ENCODE measurements at places on chromosomes 2 and 18.

DNA sequence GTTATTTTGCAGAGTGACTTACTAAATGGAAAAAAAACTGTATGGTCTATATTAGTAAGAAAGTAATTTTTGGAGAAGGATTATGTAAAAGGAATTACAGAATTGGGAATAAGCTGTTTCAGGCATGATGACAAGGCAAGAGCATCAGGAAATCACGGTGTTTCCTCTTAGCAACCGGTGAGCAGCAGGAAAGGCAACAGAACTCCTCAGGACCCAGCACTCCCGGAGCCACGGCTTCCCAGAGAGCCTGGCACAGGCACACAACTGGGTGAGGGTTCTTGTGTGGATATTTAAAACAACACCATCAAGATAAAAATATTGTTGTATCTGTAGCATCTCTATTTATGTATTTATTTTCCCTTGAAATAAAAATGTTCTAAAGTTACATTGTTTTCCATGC, 34.4 kb downstream of the CYP27C1 start:
- DNase-seq, result no peak

DNA sequence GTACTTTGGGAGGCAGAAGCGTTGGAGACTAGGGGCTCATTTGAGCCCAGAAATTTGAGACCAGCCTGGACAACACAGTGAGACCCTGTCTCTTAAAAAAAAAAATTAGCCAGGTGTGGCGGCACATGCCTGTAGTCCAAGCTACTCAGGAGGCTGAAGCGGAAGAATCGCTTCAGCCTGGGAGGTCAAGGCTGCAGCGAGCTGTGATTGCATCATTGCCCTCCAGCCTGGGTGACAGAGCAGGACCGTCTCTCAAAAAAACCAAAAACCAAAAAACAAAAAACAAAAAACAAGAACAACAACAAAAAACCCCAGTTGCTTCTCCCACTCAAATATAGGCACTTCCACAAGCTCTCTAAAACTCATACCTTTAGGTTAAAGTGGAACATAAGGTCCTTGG, 27.4 kb upstream of the ADCYAP1 start:
- DNase-seq, result no peak

DNA sequence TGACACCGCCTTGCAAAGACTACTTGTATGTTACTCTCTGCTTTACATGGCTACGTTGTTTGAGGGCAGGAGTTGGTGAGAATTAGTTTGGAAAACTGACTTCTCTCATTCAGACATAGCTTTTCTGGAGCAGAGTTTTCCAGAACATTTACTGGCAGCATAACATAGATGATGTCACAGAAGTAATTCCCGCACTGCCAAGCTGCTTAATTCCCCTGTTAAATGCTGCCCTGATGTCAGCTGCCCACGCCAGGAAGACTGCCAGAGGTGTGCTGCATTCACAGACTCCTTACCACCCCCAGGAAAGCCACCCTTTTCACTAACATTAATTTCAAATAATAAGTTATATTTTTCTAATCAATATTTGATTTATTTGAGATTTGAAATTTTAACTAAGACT, 24.7 kb upstream of the PTPN2 start:
- DNase-seq, result no peak

DNA sequence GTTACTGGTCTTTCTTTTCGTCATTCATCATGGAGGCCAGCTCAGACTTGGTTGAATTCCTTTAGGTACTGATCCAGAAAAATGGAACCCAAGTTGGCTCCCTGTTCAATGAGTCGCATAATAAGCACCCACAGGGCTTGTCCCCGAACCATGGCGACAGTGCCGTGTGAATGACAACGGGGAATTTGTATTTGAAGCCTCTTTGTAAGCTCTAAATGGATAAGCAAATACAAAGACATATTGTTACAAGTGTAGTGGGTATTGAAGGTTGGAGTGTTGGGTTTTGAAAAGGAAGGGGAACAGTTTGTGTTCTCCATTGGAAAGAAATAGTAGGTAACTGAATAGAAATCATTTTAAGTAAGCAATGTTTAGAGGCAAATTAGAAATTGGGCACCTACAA, 288.9 kb downstream of the SLC4A3 start:
- DNase-seq, result no peak

GRCh38 chr2:165594231-165594934, 124.9 kb downstream of the CSRNP3 start:
- DNase-seq, result no peak

DNA sequence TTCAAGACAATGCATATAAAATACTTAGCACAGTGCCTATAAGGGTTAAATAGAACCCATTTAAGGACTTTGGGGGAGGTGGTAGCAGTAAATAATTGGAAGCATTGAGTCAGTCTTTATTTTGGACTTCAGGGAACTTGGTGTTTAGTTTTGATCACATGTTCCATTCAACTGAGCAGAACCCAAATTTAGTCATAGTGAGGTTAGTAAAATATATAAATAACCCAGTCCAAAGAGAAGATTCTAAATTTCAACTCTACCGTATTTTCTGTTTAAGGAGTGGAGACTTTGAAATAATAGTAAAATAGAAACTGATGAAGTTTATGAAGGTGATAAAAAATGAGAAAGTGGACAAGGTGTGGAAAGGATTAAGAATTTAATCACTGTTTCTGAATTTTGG, 19.7 kb downstream of the TWSG1 start:
- no peak for DNase-seq

- peak; percentile 39 for DNase-seq
Measured at GRCh38 chr2:38581193-38582147, 21.3 kb downstream of the HNRNPLL start.

- DNase-seq, result no peak
Measured at GRCh38 chr2:95352310-95353054, 50.0 kb upstream of the FAHD2A start.

DNA sequence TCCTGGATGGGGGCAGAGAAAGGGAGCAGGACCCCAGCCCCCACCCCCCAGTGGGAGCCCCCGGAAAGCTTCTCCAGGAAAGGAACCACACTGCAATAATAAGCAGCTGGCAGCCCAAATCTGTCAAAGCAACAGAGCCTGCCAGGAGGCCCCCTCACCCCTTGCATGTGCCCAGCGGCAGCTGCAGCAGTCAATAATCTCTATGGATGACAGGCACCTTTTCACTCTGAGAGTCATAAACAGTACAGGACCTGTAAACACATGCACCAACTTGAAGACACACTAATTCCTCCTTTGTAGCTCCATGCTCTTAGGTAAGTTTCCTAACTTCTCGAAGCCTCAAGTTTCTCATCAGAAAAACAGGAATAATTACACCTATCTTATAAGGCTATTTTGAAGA, 26.2 kb upstream of the KDM3A start:
- DNase-seq, result no peak

DNA sequence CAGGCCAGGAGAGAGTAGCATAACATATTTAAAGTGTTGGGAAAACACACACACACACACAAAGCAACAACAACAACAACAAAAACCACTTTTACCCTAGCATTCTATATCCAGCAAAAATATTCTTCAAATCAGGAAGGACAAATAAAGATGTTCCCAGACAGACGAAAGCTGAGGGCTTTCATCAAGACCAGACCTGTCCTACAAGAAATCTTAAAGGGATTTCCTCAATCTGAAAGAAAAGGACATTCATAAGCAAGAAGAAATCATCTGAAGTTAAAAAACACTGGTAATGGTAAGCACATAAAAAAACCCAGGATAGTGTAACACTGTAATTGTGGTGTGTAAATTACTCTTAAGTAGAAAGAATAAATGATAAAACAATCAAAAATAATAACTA, 22.7 kb upstream of the BAZ2B start:
- DNase-seq, result no peak

GRCh38 chr2:123200035-123200434, 825.1 kb upstream of the CNTNAP5 start:
- DNase-seq, result no peak

DNA sequence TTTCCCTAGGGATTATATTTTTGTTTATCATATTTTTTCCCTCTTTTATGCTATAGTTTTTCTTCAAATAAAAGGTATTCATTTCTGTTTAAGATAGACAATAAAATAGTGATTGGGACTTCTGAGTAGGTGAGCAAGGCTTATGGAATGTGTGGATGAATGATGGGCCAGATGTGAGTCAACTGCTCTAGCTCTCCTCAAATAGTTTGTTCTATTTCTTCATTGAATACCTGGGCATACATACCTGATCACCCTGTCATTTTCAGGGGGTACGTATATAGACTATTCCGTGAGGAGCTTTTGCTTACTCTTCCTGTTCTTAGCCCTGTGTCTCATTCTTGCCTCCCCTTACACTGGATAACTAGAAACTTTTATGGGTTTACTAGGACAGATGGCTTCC, 41.9 kb downstream of the BABAM2 start:
- no peak for DNase-seq

DNA sequence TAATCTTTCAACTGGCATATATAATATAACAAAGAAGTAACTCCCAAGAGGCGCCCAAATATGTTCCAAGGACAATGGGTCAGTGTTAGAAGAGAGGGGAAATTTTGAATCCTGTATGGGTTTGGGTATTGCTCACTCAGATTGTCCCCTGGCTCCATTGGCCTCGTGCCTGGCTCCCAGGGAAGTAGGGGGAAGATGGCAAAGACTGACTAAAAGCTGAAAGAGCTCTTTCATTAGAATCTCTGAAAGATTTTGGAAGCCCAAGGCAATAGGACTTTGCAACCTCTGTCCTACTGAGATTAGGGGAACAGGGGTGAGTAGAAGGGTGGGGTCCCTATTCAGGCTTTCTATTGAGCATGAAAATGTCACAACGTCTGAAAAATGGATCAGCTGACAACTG, 1272.8 kb upstream of the ZEB2 start:
- peak; percentile 42 for DNase-seq

DNA sequence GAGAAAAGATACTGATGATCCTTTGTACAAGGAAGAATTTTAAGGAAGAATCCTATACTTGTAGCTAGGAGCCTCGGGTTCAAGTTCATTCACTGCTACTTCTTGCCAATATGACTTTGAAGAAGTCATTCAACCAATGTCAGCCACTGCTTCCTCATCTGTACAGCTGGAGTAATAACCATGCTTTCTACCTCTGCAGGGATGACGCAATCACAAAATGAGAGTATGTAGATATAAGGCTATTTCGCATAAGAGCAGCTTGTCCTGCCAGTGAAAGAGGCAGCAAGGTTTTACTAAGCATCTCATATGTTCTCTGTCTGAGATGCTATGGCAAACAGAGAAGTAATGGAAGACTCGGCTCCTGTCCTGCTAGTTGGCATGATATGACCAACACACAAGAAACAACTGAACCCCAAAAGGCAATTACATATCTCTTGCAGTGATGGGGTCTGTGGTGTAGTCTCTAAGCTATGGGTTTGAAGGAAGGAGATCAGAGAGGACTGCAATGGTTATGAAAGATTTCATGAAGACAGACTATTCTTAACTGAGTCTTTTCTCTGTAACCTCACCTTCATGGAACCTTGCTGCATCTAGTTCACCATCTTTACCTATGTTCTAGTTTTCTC, 9.2 kb downstream of the AAK1 start:
- no peak for DNase-seq

DNA sequence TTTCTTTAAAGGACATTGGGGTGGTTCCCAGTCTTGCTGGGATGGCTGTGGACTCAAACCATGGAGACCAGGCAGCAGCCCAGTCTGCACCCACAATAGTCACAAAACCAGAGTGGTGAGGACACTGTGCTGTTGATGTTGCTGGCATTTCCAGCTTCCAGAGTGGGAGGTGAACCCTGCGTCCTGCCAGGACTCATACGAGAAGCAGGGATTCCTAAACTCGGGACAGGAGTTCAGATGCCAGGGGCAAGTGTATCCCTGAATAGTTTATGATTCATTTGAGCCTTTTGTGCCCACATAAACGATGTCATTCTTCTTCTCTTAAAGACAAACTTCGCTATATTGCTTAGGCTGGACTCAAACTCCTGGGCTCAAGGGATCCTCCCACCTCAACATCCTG, 62.8 kb downstream of the TCF7L1 start:
- no peak for DNase-seq

DNA sequence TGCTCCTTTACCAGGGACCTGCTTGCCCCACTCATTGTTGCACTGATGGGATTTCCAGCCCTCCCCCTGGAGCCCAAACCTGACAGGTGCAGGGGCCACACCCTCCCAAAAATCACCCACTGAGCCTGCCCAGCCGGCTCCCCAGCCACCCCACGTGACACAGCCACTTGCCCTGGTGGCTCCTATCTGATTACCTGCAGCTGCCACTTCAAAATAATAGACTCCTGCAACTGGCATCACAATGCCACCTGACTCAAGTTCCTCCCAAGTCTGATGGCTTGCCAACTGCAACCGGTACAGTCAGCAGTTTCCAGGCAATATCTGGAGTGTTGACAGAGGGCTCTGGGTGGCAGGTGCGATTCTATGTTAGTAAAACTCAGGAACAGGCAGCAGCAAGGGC, 66.2 kb downstream of the CRACDL start:
- DNase-seq, result no peak

- no peak for DNase-seq
Measured at GRCh38 chr2:148561389-148561788, 83.2 kb upstream of the EPC2 start.

DNA sequence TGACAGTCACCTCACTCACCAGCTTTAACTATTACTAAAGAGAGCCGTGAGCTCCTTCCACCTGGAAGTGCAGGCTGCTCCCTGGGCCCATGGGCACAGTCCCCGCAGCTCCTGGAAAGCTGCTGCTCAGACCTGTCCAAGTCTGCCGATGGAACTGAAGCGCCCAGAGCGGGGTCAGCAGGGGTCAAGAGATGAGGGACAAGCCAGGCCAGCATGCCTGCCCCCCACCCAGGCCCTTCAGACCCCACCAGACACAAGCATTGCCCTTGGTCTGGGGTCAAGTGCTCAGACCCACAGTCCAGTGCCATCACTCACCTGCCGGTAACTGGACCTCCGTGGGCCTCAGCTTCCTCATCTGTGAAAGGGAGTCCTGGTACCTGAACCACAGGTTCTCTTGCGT, 59.9 kb downstream of the BIN1 start:
- DNase-seq, result no peak

DNA sequence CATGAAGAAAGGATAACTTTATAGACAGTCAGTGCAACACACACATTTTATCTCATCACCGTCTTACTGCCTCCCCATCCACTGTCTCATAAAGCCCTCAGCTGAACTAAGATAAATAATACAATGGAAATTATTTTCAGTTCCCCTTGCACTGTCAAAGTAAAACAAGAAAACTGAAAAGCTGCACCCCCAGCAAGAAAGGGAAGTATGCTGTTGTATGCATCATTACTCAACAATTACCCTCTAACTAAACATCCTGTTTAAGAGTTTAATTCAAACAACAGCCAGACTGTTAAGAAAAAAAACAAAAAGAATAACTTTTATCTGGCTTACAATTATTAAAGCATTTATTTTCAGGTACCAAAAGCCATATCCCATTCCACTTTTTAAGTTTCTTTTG, 25.0 kb downstream of the MPPE1 start:
- no peak for DNase-seq

DNA sequence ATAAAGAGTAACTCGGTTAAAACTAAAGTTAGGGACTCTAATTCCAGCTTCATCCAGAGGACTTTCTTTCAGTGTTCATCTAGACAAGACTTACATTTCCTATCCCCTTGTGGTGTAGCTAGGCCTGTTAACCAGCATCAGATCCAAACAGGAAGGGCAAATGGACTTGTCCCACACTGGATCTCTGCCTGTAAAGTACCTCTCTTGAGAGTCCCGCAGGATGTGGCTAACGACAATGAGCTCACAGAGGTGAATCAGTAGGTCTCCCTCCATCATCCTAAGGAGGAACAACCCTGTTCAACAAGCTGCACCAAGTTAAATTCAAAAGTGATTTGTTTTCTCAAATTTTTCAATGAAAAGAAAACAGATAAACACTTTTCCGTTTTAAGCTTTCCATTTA, 412.3 kb upstream of the RGPD4 start:
- no peak for DNase-seq

All from left ventricle myocardium superior (tissue), 1 donor.